Nucleus accumbens (tissue), 56 donors: ENCODE measurements at places on chromosomes 16 and 17.

DNA sequence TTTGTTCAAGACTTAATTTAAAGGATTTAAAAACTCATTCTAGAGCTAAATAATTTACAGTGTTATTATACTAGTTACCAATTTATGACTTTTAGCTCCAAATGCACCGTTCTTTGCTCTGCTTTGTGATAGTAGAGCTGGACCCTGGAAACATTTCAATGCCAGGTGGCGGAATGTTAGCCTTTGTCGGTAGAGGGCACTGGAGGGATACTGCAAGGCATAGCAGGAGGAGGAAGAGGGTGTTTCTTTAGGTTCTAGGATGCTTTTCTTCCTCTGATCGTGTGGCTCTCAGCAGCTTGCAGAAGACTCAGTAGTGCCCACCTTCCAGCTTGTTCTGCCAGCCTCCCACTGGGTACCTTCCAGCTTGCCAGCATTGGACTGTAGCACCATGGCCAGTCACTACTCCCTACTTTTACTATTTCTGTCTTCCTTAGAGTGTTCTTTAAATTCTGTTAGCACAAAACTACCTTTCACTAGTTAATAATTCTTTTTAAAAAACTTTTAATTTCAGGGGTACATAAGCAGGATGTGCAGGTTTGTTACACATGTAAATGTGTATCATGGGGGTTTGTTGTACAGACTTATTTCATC, 325.3 kb downstream of the UTP18 start:
- no peak for DNase-seq

DNA sequence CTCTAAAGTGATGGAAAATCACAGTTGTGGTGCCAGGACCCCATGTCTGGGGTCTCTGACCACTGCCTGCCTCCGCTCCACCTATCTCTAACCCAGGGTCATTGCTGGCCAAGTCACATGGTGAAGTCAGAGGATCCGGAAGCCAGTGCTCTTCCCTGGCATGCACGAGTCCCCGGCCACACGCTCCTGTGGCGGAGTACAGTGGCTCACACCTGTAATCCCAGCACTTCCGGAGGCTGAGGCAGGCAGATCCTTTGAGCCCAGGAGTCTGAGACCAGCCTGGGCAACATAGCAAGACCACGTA, 21.5 kb upstream of the RBFOX3 start:
- no peak for DNase-seq

GRCh38 chr16:26645614-26646013, 421.1 kb upstream of the C16orf82 start:
- DNase-seq = peak; percentile 26

DNA sequence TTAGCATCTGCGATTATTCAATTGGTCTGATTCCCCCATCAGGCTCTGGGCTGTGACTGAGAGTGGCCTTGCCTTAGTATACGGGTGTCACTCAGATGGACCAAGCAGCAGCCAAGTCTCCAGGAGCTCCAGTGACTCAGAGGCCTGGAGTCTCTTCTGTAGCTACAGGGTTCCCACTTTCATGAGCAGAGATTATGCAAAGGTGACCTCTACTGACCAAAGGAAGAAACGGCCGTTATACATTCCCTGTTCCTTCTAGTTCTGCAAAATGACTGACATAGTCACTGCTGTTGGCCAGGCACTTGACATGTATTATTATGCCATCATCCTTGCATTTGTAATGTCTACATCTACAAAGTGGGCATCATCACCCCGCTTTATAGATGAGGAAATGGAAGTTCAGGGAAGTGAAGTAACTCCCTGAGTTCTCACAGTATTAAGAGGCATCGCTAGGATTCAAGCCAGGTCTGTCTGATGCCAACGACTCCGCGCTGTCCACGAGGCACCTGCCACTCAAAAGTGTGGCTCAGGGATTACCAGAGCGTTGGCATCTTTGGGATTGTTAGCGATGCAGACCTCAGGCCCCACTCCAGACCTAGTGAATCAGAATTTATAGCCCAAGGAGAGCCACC, 23.3 kb downstream of the SLC38A7 start:
- DNase-seq = no peak

GRCh38 chr17:74459622-74460021, 6.8 kb upstream of the CD300A start:
- no peak for DNase-seq

- no peak for DNase-seq
Observed at GRCh38 chr17:75892556-75893224, 4.1 kb downstream of the TRIM65 start.

DNA sequence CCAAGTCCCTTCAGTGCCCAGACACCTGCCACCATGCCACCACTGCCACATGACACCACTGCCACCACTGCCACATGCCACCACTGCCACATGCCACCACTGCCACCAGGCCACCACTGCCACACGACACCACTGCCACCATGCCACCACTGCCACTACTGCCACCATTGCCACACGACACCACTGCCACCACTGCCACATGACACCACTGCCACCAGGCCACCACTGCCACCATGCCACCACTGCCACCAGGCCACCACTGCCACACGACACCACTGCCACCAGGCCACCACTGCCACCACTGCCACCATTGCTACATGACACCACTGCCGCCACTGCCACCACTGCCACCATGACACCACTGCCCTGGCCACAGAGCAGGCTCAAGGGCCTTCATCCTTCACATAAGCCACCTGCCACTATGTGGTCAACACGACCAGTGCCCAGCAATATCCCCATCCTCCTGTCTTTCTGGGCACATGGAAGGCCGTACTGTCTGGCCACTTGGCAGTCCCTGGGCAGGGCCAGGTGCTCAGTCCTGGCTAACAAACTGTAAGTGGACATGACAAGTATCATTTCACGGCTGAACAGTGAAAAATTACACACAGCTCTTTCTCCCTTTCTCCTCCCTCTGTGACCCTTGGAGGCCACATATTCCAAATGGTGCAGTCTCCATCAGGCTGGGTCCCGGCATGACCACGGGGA, 33.1 kb downstream of the ABR start:
- DNase-seq = no peak

GRCh38 chr16:11179574-11179973, 76.4 kb downstream of the SOCS1 start:
- no peak for DNase-seq

DNA sequence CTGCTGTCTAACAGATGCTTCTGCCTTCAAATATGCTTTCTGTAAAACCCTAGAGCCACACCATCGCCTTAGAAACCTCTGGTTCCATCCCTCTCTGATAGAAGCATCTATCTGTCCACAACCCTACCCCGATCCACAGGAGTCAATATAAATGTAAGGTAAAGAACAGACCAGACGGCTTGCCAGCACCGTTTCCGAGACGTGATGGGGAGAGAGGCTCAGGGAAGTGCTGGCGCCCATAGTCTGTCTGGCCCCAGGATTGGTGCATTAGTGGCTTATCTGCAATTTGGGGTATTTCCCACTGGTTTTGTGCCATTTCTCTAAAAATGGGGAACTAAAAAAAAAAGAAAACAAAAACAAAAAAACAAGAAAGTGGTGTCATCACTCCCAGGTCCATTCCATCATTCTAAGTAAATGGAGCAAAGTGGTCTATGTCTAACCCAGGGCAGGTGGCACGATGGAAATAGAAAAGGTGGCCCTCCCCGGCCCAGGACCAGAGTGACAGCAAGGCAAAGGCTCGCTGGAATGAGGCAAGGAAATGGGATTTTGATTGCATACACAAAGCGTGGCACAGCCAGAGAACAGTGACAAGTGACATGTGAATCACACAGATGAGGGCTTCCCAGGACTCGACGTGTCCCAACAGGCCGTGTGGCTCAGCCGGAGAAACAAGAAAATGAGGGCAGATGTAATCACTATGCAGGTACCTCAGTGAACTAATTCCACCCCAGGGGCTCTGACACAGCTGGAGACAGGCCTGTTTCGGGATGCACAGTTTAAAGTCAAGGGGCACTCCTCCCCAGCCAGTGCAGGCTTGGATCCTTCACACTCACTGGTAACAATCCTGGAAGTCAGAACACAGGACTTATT, 125.6 kb downstream of the GAS7 start:
- DNase-seq = no peak

- no peak for DNase-seq
Observed at GRCh38 chr16:56347670-56348069, 77.7 kb downstream of the AMFR start.

- peak; percentile 12 for DNase-seq
Observed at GRCh38 chr17:72719578-72720493, 372.7 kb downstream of the SLC39A11 start.

DNA sequence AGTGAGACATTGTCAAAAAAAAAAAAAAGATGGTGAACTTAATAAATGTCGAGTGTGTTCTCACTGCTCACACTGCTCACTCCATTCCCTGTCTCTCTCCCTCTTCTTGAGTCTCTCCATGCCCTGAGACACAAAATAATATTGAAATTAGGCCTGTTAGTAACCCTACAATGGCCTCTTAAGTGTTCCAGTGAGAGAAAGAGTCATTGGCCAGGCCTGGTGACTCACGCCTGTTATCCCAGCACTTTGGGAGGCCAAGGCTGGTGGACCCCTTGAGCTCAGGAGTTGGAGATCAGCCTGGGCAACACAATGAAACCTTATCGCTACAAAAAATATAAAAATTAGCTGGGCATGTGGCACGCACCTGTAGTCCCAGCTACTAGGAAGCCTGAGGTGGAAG, 16.2 kb upstream of the CSF3 start:
- no peak for DNase-seq

- no peak for DNase-seq
Observed at GRCh38 chr17:49465331-49465903, 29.7 kb upstream of the NGFR start.

DNA sequence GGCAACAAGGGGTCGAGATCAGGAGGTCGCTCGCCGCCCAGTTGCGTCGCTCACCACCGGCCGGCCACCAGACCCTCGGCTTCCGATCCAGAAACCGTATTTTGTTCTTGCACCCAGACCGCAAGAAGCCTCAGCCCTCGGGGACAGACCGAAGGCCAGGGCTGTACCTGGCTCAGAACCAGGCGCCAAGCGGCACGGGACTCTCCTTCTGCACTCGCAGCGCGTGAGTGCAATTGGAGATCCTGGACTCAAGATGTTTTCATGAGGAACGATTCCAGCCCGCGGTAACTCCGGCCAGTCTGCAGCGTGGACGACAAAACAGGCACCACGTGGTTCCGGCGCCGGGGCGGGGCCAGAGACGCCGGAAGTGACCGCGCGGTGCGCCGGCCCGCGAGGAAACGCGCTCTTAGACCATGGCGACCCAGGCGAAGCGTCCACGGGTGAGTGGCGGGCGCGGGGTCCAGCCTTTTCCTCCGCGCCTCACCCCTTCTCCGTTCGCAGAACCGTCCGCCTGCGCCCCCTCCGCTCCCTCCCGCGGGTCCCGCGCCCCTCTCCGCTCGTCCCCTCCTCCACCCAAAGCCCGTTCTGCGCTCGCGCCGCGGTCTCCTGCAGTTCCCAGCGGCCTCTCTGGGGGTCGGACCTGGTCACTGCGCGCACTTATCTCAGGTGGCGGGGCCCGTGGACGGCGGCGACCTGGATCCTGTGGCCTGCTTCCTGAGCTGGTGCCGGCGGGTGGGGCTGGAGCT, at the start of gene SETD6:
Gene SETD6, plus strand, starts transcription at position 393 of the 746 bp plus-strand sequence. Its CDS starts 21 bp downstream, at position 414.
- DNase-seq = peak; percentile 76

DNA sequence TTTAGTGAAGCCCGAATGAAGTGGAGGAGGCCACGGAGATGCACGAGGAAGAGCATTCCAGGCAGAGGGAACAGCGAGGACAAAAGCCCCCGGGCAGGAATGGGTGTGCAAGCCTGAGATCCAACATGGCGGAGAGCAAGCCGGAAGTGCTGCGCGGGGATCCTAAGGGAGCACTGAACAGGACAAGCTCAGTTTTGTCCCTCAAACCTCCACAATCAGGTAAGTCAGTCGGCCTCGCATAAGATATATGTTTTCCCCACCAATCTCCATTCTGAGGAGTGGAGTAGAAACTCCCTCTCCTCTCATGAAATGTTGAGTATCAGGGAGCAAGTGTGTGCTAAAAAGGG, 32.9 kb upstream of the USP22 start:
- DNase-seq = no peak

DNA sequence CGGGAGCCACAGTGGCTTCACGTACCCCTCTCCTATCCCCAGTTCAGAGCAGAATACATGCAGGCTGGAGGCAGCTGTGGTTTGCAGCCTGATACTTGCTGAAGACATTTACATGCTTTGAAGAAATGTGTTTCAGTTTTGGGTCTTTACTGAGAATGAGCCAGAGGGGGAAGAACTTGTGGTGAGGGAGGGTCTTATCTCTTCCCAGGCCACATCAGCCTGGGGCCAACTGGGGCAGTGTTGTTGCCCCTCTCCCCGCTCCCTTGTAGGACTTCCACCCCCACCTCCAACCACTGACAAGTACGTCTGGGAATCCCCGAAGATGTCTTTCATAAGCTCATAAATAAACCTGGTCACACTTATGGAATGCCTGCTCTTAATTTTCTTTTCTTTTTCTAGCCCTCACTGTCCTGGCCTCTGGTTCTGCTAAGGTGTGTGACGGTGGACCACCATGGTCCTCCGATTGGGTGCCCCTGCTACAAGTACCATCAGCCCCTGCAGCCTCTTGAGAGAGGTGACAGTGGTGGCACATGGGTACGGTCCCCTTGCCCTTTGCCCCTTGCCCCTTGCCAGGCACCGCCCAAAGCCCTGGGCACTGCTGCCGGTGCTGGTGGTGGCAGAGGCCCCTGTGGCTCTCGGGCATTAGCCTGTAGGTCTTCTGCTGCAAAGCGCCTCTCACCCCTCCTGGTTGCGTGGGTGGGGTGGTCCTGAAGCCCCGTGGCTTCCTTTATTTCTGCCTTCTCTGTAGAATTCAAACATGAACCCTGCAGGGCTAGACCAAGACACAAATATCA, 144.8 kb upstream of the RPH3AL start:
- DNase-seq = no peak

DNA sequence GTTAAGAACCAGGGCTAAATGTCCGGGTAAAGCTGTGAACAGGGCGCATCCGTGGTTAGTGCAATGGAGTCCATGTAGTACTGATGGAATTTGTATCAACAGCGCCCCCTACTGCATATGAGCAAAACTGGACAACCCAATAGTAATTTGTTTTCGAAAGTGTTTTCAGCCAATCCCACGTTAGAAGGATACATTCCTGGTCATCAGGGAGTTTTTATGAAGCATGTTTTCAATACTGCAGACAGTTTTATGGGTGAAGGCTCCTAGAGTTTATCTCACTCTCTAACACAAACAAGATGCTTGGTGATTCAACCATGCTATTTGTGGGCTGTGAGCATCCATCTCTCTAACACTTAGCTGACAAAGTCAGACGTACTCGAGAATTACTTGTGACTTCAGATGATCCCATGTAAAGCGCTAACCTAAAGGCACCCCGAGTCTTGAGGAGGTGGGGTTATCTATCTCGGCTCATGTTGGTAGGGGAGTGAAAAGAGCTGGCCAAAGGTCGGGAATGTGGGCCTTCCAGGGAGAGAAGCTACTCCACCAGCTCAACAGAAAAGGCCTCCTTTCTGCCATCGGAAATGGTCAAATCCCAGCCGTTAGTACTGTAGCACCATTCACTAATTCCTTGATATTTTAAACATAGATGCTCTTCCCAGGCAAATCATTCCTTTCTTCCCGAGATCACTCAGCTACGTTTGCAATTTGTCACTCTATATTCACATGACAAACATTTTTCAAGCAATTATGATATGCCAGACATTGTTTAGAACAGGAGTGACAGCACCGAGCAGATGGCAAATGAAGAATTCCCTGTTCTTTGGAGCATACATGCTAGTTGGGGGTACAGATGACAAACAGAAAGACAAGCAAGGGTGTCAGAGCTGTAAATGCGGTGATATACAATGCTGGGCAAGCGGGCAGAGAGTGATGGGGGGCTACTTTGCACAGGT, 46.9 kb upstream of the HNF1B start:
- no peak for DNase-seq

- no peak for DNase-seq
Observed at GRCh38 chr17:74960570-74961342, 11.8 kb downstream of the HID1 start.
